ENCODE measurements at places on chromosomes 12 and 14.

GRCh38 chr14:48725051-48725734, 861.0 kb downstream of the RPS29 start:
- DNase-seq: no peak

DNA sequence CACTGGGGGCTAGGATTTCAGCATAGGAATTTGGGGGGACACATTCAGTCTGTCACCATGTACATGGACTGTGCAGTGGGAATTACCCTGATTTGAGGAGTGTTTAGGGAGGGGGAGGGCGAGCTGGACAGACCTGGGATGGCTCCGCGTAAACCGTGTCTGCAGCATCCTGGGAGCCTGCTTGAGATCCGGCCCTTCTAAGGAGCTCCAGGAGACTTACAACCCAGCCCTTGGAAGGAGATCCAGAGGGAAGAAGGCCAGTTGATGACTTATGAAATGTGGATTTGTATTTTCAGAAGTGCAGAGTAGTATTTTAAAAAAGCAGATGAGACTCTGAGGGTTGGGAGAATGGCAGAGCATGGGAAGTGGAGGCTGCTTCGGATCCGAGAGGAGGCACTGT, 153.2 kb downstream of the CACNA1C start:
- no peak for DNase-seq

GRCh38 chr12:7161327-7161726, 28.2 kb upstream of the PEX5 start:
- DNase-seq: no peak

DNA sequence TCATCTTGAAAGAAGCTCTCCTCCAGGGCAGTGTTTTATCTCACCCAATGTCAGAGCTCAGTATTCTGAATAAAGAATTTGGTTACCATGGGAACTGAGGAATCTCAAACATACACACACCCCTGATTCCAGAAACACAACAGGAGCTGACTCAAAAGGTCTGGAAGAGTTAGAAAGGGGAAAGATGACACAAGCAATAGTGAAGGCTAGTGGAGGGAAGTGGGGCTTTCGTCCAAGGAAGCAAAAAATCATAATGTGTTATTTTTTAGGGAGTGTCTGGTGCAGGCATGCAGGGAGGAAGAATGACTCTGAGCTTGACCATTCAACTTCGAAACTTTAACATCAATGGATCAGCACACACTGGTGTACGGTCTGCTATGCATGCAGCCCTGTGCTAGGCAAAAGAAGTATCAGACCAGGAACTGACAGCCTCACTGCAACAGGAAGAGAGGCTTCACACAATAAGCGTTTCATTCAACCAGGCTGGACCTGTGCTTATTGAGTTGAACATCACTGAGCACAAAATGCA, 20.3 kb downstream of the HEBP1 start:
- DNase-seq: no peak

DNA sequence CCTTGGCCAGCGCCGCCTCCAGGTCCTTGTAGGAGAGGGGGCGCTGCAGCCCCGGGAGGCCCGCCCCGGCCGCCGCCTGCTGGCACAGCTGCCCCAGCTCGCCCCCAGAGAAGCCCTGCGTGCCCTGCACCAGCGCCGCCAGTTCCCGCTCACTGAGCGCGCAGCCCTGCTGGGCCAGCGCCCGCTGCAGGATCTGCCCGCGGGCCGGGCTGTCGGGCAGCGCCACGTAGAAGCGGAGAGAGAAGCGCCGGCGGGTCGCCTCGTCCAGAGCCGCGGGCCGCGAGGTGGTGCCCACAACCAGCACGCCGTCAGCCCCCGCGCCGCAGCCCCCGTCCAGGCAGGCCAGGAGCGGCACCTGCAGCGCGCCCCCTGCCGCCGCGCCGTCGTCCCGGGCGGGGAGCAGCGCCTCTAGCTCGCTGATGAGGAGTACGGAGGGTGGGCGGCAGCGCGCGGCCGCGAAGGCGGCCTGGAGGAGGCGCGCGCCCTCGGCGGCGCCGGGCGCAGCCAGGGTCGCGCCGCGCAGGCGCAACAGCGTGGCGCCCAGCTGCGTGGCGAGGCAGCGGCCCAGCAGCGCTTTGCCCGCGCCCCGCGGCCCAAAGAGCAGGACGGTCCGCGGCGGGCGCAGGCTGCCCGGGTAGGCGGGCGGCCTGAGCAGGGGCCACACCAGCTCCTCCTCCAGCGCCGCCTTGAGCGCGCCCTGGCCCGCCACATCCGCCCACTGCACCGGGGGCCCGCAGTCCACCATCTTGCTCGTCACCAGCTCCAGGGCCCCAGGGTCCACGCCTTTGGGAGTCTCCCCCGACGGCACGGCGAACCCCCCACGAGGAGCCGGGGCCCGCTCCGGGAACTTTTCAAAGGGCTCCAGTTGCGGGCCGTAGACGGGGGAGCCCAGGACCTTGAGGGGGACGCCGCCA, 27.7 kb downstream of the FIGNL2 start:
- no peak for DNase-seq

DNA sequence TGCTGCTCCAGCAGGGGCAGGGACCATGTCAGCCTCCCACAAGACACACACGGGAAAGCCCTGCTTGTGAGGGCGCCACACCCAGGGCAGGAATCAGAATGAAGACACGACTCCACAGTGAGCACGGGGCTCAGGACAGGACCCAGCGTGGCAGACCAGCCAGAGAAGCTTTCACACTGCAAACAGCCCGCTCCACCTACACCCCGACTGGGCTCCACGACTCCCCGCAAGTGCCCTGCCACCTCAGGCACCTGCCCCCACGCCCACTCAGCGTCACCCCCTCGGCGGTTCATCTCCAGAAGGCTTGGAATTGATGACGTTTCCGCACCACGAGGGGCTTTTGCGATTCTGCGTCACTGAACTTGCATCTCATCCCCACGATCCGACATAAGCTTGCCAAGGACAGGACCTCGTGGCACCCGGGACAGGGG, 91.1 kb downstream of the FBXL14 start:
- no peak for DNase-seq

GRCh38 chr12:65106948-65107347, 14.2 kb downstream of the WIF1 start:
- no peak for DNase-seq

DNA sequence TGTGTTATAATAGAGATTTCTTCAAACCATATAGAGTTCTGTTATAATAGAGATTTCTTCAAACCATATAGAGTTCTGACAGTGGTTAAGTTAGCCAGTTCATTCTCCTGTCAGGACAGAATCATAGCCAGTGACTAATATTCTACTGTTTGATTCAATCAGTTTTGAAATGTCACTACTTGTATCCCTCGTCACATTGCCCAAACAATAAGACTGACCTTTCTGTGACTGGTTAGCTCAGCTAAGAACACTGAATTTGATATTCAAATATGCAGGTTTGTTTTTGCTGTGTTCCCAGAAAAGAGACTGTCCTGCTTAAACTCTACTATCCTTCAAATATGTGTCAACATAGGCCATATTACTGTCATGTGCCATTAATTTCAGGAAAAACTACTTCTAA, 74.4 kb downstream of the ALG10B start:
- DNase-seq: no peak

DNA sequence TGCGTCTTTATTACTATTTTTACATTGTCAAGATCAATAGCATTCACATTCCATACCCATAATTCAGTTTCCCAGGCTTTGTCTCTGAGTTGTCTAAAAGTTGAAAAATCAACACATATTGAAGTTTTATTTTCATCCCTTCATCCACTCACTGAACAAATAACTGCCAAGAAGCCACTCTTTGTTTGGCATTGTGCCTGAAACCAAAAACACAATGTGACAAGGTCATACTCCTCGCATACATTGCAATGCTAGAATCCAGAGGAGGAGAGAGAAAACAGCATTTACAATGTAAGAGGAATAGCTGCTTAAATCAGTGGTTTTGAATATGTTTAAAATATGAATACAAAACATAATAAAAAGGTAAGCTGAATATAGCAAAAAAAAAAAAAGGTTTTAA, 71.8 kb downstream of the CCDC60 start:
- DNase-seq: no peak

DNA sequence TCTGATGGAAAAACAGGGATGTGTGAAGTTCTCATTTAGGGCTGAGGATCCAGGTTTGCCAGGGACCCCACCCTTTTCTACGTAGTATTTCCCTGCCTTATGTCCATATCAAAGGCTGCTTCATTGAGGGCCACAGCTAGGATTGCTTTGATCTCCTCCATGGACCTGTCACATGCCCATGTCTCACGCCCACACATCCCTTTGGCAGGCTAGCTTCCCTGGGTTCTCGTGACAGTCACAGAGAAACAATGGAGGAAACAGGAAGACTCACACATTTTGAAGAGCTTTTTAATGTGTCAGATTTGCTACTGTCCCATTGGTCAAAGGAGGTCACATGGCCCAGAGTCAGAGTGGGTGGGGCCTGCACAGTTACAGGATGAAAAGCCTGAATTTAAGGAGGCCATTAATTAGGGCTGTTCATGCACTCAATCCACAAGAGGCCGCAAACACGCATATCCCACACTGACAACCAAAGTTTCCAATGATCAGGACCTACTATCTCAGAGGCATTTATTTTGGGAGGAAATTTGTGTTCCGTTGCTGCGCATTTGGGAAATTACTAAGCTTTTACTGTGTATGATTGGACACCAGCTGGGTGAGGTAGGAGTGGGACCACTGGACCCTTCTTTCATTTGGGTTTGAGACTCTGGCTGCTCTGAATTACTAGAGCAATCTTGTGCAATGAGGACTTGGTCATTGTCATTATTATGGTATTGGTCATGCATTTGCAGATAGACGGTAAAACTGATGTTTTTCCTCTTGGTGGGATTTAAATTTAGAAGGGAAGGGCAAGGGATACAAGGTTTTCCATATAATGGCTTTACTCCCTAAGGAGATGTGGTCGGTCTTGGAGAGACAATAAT, 266.2 kb downstream of the KTN1 start:
- no peak for DNase-seq

DNA sequence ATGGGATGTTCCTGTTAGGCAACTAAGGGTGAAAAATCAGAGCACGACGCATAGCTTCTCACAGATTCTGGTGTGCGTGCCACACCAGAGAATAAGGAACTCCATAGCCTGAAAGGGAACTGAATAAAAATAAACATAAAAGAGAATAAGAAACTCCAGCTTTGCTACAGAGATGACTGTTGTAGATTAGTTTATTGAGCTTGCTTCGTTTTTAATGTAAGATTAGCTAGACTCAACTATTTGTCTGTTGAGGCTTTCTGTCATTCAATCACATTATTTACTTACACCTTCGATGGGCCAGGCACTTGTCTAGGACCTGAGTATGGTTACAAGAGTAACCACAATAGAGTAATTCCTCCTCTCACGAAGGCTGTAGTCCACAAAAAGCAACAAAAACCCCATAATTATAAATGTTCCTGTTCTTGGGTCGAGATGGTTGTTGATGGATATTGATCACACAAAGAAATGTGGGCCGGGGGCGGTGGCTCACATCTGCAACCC, 807 bp upstream of the ZCCHC8 start:
- DNase-seq: no peak

DNA sequence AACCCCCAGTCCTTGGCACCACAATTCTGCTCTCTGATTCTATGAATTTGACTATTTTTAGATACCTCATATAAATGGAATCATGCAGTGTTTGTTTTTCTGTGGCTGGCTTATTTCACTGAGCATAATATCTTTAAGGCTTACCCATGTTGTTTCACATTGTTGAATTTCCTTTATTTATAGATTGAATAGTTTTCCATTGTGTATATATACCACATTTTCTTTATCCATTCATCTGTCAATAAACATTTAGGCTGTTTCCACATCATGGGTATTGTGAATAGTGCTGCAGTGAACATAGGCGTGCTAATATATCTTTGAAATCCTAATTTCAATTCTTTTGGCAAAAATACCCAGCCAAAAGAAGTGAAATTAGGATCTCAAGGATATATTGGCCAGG, 126.7 kb upstream of the SLC38A2 start:
- no peak for DNase-seq

GRCh38 chr12:93836620-93837260, 159.6 kb downstream of the CRADD start:
- DNase-seq: no peak

Data from cortex of kidney (tissue), 1 donor.